ENCODE measurements at places on chromosomes 3 and 15.

- no peak for DNase-seq
These were observed 65.3 kb downstream of the EOMES start for GRCh38 chr3:27656790-27657189.

DNA sequence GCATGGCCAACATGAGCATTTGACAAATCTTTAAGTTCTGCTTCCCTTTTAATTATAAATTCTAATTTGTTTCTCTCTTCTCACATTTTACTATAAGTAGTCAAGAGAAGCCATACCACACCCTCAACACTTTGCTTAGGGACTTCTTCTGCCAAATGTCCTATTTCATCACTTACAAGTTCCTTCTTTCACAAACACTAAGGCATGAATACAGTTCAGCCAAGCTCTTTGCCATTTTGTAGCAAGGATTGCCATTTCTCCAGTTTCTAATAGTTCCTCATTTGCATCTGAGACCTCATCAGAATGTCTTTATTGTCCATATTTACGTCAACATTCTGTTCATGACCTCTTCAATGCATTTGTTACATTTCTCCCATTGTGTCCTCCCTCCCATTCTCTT, 29.4 kb downstream of the SLC22A14 start:
- no peak for DNase-seq

DNA sequence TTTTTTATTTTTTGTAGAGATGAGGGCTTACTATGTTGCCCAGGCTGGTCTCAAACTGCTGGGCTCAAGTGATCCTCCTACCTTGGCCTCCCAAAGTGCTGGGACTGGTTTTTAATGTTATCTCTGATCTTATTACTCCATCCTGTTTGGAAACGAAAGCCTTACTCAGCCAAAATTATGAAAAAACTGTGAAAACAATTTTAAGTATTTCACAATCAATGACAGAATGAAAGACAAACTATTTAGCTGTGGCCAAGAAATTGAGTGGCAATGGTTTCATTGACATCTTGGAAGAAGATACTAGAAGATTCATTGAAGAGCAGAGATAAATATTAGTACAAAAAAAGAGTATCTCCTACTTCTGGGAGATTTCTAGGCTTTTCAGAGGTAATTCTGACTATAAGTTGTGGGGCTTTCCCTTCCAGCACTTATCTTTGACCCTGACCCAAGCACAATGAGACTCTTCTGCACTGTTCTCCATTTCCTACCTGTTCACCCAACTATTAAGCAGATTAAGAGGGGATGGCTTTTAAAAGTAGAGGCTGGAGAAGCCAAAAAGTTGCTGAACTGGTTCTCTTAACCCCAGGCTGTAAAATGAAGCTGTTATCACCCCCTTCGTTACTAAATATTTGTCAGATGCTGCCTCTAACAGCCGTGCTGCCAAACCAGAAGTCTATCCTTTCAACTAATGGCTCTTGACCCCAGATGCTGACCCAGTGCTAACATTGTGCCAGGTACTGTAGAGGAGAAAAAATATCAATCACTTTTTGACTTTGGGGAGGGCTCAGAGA, 14.2 kb upstream of the SLC25A36 start:
- no peak for DNase-seq

DNA sequence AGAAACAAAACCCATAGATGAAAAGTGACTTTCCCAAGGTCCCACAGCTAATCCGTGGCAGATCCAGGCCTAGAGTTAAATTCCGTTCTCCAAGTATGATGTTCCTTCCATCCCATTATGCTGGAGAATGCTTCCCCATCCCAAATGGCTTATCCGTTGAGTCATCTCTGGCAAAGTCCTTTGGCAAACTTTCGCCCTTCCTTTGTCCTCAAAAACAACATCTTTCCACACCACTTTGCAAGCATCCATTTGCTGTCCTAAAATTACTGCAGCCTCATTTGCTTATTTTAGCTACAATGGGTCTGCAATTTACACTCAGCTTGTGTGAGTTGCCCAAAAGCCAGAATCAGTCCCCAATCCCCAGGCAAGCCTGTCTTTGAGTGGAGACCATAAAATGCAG, 304.0 kb upstream of the TLE3 start:
- DNase-seq, result no peak

DNA sequence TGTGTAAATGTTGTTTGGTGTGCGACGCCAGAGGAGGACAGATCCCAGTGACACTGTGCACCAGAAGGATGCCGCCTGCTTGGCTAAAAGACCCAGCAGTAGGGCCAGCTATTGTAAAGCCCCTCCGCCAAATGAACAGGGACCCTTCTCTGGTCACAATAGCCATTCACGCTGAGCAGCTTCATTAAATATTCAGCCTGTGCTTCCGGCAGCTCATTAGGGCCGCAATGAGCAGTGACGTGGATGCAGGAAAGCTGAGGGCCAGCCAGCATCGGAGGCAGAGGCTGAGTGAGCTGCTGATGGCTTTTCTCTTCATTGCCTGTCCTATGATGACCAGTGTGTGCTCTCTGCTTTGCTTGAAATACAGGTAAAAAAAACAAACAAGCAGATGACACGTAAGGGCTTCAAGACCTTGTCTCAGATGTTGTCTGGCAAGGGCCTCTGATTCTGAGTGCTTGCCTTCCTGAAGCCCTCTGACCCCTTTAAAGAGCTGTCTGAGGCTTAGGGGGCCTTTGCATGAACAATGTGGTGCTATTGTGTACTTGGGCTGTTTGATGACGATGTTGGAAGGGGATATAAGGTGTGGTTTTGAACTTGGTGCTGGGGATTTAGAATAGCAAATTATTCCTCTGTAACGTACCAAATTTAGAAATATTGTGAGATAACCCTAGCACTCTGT, 130.4 kb downstream of the FEZF2 start:
- DNase-seq, result no peak

DNA sequence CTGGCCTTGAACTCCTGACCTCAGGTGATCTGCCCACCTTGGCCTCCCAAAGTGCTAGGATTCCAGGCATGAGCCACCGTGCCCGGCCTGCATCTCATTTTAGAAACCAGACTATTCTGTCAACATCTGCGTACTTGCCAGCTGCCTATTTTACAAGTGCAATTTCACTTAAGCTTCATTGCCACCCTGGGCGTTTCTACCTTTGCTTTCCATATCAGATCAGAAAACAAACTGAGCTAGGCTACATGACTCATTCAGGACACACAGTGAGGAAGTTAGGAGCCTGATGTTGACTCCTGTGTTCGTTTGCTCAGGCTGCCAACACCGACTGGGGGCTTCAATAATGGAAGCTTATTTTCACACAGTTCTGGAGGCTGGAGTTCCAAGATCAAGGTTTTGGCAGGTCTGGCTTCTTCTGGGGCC, 42.3 kb upstream of the KLHL25 start:
- DNase-seq, result no peak
